ENCODE measurements at places on chromosomes 6 and 20.

GRCh38 chr6:140001821-140002341 lies 627.4 kb upstream of the CITED2 start:
- no peak for DNase-seq

GRCh38 chr6:22067122-22067521 lies 229.7 kb downstream of the PRL start:
- DNase-seq = no peak

- no peak for DNase-seq
Observed at GRCh38 chr20:50126662-50127061, 13.7 kb upstream of the UBE2V1 start.

GRCh38 chr20:20734475-20734948 lies 22.1 kb upstream of the RALGAPA2 start:
- no peak for DNase-seq

- no peak for DNase-seq
Observed at GRCh38 chr6:155171747-155172449, 91.9 kb upstream of the CLDN20 start.

- DNase-seq = no peak
Observed at GRCh38 chr6:145247692-145248419, 487.5 kb downstream of the EPM2A start.

- DNase-seq = no peak
Observed at GRCh38 chr20:37190354-37191112, 11.2 kb upstream of the MROH8 start.

- peak; percentile 73 for DNase-seq
Observed at GRCh38 chr6:71420095-71420692, 131.6 kb downstream of the OGFRL1 start.

DNA sequence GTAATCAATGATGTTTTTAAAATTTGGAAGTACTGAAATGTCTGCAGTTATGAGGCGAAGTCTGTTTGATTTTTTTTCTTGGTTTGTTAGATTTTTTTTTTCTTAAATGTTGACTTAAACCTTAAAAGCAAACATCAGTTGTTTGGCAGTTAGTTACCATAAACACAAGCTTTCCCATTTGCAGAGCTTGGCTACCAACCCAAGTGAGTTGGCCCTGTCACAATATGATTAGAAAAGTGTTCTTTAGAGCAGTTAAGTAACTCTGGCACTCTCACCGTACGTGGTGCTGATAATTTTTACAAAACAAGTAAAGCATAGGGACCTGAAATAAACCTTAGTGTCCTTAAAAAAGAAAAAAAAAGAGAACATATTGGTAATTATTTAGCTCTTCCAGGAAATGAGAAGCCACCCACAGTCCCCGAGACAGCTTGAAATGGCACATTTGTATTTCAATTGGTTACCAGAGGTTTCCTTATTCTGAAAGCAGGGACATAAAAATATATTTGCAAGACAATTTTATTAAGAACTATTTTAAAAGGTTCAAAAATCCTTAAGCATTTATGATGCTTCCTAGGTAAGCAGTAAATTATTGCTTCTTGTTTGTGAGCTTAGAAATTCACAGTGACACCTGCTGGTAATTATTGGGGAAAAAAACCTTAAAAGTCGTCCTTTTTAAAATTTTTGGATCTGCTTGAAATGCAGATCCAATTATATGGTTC lies 3.9 kb downstream of the HEY2 start:
- no peak for DNase-seq

GRCh38 chr20:22160101-22160652 lies 424.2 kb downstream of the FOXA2 start:
- no peak for DNase-seq

- DNase-seq = no peak
Observed at GRCh38 chr6:100595456-100595855, 130.7 kb upstream of the SIM1 start.

DNA sequence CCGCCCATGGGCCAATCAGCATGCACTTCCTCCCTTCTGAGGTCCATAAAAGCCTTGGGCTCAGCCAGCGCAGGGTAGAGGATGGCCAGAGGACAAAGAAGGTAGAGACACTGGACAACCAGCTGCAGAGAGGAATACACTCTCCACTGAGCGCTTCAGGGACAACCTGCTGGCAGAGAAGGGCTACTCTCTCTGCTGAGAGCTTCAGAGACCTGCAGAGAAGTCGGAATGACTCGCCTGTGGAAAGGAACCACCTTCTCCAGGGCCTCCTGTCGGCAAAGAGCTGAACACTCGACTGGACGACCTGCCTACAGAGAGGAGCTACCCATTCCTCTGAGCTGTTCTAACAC lies 31.4 kb upstream of the SLA2 start:
- DNase-seq = no peak

DNA sequence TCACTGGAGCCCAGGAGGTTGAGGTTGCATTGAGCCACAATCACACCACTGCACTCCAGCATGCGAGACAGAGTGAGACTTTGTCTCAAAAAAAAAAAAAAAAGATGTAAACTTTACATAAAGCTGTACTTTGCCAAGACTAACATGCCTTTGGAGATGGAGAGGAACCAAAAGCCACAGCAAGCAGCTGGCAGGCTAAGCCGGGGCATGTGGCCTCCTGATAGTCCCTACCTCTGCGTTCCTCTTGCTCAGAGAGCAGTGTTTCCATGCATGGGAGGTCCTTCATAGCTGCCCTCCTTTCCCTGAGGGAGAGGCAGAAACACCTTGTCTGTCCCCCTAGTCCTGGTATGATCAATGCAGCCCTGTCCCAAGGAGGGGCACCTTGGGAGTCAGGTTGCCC lies 35.2 kb downstream of the SPATA2 start:
- no peak for DNase-seq

DNA sequence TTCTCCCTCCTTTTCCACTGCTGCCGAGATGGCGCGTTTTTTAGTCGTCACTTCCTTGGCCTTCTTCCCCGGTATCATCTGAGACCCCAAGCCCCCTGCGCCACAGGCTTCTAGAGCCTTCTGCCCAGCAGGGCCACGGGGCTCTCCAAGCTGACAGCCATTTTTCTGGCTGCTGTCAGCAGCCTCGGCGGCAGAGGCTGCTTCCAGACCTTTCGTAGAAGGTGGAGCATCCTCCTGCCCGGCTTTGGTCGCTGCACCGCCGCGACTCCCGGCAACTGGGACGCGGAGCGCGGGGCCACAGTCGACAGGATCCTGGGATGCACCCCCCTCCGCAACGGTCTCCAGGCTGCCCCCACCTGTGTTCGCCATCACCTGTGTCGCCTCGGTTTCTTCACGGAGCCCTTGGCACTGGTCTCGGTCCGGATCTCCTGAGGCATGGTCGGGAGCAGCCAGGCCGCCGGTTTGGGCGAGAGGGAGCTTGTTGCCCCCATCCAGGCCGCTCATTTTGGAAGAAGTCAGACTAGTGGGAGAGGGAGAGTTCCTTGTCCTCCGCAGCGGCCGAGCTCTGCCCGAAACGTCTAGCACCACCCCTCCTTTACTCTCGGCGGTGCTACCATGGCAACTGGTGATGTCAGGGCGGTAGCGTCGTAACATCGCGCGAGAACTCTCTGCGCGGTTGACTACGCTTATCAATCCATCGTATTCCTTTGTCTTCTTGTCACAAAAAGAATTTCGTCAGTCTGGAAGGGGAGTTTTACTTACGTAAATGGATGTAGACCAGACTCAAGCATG lies at the start of gene TSPYL4:
Gene TSPYL4 (minus strand): TSS at position 571 of the 792 bp plus-strand sequence. CDS start 67 bp downstream, at position 504.
- DNase-seq = peak; percentile 96

DNA sequence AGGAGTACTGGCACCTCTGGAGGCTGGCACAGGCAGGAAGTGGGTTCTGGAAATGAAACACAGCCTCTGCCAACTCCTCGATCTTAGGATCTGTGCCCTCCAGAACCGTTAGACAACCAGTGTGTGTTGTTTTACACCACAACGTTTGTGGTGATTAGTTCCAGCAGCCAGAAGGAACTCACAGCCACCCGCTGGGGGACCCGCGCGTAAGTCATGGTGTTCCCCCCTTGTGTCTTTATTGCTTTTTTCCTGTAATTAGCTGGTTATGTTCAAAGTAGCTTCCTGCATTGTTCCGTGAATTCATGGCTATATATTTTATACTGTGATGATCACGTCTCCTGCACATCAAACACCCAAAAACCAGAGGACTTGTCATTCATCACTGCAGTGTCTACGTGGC lies 117.4 kb downstream of the RNASET2 start:
- DNase-seq = no peak

GRCh38 chr20:62714006-62714405 lies 5.4 kb downstream of the NTSR1 start:
- DNase-seq = no peak

DNA sequence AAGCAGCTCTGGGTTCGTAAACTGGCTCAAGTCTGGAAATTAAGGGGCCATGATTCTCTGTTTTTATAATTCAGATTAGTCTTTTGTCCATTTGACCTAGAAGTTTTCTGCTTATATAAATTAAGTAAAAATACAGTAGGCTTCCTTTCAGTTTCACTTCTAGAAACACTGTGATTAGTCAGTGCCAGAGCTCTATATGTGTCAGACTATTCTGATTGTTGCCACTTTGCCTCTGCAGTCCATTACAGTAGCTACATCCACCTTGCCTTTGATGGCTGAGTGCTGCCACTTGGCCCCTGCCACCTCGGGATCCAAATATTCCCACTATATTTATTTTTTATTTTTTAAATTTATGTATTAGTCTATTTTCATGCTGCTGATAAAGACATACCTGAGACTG lies 7.9 kb downstream of the ZC2HC1B start:
- no peak for DNase-seq

DNA sequence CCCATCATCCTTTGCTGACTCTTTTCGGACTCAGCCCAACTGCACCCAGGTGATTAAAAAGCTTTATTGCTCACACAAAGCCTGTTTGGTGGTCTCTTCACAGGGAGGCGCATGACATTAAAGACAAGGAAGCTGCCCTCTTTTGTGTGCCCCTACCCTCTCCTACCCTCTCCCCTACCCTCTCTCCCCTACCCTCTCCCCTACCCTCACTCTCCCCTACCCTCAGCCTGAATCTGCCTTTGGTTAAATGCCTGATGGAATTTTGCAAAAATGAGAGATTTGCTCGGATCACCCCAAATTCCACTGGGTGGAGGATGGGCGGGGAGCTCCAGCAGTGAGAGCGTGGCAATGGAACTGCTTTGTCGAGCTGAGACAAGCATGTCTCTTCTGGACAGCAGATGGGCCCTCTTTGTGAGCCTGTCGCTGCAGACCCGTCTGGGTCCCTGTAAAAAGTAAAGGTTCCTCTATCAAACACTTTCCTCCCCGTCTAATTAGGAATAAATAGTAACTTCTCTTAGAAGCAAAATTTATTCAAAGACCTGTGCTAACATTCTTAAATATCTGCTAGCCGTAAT lies 76.4 kb upstream of the MLN start:
- DNase-seq = no peak

DNA sequence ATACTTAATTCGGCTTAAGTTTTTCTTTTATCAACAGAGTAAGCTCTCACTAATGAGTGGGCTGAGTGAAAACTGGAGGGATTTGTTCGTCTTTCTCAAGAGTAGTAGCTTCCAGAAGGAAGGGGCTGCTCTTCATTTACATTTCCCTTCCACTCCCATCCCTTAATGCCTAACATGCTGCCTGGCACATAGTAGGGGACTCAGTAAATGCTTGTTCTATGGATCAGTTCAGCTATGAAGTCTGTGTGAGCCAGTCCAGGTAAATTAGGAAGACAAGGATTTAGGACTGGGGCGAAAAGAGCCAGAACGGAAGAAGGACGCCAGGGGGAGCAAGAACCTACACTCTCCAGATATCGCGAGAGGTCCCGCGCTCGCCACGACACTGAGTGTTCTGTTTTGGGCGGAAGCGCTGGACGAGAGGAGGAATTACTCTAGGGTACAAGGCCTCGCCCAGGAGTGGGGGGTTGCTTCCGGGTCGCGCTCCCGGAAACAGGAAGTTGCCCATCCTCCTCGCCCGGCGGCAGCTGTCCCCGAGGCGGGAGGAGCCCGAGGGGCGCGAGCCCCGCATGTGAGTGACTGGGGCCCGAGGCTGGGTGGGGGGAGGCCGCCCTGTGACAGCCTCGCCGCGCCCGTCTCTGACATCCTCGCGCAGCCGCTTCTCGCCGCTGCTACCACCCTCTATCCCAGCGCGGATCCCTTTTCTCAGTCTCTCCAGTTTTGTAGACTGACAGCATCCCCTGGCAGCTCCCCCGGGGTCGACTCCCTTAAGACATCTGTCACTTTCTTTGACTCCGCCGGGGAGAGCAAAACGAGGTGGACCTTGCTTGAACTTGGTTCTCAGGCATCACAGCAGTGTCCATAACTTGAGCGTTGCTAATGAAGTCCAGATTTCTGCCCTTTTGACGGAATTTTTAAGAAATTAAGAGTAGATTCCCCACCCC lies at the start of gene C6orf89:
Gene C6orf89 (plus strand): TSS at position 492 of the 941 bp plus-strand sequence. CDS start 13,493 bp downstream, outside the sequence.
- DNase-seq = peak; percentile 97

DNA sequence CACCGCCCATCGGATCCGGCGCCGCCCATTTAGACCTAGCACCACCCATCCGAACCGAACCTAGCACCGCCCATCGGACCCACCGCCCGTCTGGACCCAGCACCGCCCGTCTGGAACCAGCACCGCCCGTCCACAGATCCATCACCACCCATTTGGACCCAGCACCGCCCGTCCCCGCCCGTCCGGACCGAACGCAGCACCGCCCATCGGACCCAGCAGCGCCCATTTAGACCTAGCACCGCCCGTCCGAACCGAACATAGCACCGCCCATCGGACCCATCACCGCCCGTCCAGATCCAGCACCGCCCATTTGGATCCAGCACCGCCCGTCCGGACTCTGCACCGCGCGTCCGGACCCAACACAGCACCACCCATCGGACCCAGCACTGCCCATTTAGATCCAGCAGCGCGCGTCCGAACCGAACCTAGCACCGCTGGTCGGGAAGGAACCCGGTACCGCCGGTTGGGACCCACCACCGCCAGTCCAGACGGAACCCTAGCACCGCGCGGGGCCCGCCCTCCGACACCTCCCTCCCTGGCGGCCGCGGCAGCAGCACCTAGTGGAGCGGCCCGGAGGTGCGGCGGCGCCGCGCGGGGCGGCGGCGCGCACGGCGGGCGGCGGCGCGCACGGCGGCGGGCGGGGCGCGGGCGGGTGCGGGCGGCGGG lies 348 bp upstream of the AFDN start:
- no peak for DNase-seq

GRCh38 chr20:36498386-36499179 lies 42.7 kb upstream of the MYL9 start:
- no peak for DNase-seq

GRCh38 chr6:16420715-16421461 lies 182.5 kb downstream of the GMPR start:
- DNase-seq = no peak

- no peak for DNase-seq
Observed at GRCh38 chr20:23081263-23081819, 4.8 kb downstream of the CD93 start.

DNA sequence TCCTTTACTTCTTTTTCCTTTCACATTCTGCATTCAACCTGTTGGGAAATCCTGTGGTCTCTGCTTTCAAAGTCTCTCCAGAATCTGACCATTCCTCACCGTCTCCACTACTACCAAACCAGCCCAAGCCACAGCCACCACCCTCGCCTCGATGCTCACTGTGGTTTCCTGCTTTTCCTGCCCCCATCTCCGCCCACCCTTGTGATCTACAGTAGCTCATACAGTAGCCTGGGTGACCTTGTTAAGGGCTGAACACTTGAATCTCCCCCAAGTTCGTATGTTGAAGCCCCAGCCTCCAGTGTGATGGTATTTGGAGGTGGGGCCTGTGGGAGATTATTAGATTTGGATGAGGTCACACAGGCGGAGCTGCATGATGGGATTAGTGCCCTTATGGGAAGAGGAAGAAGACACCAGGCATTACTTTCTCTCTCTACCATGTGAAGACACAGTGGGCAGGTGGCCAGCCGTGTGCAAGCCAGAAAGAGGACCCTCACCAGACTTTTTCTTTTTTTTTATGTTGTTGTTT lies 189.0 kb upstream of the UST start:
- DNase-seq = no peak

GRCh38 chr6:112432853-112433252 lies 85.7 kb downstream of the RFPL4B start:
- DNase-seq = no peak
